ENCODE measurements at places on chromosomes 6 and 20.

DNA sequence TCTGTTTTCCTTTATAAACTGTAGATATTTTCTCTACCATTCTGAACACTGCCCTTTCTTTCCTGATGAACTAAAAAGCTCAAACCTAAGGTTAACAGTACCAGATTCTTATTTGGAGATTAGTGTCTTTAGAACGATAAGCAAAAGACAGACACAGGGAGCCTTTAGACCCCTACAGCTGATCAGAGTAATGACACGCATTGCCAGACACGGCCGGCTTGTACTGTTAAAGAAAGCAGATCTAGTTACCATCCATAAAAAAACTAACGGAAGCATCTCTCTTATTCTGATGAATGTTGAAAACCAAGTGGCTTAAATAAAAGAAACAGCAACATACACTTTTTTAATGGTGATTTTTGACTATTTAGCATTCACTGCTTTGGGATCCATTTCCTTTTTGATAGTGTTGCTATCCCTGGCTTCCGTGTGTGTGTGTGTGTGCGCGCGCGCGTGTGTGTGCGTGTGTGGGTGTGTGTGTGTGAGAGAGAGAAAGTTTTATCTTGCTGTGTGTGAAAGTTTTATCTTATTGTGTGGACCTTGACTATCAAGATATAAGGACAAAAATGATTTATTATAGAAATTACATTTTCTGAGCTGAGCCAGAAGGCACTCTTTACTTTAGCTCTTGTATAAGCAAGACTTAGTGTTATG is 95.6 kb upstream of the SLC35B3 start:
- no peak for DNase-seq

GRCh38 chr6:130482645-130483390 is 117.0 kb downstream of the TMEM200A start:
- DNase-seq = no peak

- no peak for DNase-seq
Measured at GRCh38 chr6:2944405-2945152, 26.8 kb downstream of the SERPINB6 start.

- DNase-seq = no peak
Measured at GRCh38 chr6:46808806-46809205, 15.6 kb downstream of the MEP1A start.

- no peak for DNase-seq
Measured at GRCh38 chr6:47483853-47484546, 6.4 kb downstream of the CD2AP start.

- no peak for DNase-seq
Measured at GRCh38 chr6:161439093-161439492, 165.2 kb upstream of the AGPAT4 start.

DNA sequence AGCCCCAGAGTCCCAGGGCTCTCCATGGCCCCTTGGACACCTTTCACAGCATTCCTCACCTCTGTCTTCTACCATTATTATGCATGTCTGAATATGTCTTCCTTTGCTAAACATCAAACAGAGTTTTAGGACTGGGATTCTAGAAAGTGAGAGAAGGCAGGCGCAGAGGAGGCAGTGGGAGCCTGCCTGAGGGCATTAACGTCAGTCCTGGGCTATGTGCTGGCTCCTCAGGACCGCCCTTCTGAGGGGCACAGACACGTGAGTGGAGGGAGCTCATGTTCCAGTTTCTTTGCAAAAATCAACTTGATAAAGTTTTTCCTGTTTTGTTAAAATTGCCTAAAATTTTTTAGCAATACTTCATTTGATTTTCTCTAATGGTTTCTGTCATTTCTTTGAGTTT is 38.0 kb downstream of the C6orf15 start:
- DNase-seq = no peak

DNA sequence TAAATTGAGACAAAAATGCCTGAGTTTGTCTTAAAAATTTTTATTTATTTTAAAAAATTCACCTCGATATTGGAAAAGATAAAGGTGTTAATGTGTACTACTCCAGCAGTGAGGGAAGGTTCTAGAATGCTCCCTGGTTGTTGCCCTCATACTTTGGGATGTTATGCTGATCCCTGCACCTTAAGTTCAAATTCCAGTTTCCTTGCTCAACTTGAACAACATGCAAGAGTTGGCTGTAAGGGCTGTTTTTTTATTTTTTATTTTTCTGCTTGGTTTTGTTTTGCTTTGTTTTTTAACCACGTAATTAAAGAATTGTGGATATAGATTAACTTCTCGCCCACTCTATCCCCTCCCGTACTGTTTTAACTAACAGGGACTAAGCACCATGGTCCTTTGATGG is 158.7 kb upstream of the CITED2 start:
- DNase-seq = no peak

DNA sequence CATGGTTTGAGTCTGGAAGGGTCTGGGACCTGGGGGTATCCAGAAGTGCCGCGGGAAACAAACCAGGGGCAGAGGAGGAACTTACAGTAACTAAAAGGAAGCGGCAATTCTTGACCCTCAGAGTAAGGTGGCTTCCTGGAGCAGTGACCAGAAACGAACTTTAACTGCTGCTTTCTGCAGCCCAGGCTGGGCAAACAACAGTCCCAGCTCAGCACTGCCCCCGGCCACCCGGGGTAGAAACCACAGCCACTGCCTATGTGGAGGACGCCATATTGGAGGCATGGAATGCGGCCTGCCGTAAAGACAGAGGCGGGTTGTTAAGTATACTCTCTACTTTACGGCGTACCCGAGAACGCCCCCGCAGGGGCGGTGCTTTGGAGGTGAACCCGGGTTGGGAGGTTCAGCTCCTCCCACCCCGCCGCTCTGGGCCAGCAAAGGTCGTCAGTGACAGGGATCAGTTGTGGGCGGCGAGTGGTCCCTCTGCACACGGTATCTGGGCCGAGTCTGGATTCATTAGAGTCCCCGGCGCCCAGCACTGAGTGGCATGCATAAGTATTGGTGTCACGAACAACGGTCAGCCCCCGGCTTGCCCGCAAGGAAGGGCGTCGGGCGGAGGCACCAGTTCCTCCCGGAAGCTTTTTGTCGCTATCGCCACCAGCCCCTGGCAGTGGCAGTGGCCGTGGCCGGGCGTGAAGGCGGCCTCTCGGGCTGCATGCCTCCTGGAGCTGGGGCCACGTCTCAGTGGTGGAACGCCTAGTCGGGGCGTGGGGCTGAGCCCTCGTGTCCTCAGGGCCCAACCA is at the start of gene PDSS2:
Gene PDSS2 (minus strand): TSS at position 282 of the 800 bp plus-strand sequence. CDS start 279 bp downstream, at position 3.
- DNase-seq = peak; percentile 99

DNA sequence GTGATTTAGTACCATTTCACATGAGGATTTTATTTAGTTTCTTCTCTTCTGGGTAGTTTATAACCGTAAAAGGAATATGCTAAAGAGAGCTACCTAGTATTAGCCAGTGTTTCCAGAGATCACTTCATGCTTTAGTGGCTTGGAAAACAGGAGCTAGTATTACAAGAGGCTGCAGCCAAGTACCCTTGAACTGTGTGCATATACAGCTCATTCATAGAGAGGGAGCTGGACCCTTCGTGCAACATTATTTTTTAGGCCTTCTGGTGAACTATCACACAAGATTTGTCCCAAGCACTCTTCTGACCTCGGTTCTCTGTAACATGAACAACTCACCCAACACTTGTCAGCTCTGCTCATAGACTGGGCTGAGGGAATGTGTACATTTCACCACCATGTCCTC is 74.9 kb upstream of the RIN2 start:
- DNase-seq = no peak

DNA sequence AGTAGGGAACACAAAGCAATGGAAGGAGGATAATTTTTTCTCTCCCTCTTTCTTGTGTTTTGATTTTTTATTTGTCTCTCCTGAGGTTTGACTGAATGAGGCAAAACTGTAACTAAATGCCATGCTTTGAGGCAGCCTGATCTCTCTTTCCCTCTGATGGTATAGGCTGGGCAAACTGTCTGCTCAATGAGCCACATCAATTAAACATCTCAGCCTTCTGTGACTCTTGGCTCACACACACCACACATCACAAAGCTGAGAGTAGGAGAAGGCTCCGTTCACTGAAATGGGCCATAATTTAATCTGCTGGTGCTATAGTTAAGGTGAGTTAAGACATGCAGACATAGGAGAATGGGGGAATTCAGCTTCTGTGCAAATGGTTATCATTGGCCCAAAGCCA is 28.1 kb upstream of the SCGN start:
- DNase-seq = no peak

GRCh38 chr6:22754061-22754460 is 184.7 kb downstream of the HDGFL1 start:
- no peak for DNase-seq

GRCh38 chr20:43188861-43189553 is 699 bp downstream of the PTPRT start:
- no peak for DNase-seq

GRCh38 chr20:10721976-10722375 is 48.2 kb upstream of the JAG1 start:
- DNase-seq = no peak

GRCh38 chr6:149445573-149445972 is 39.2 kb downstream of the ZC3H12D start:
- DNase-seq = no peak

GRCh38 chr6:35497571-35498421 is 917 bp upstream of the TEAD3 start:
- peak; percentile 49 for DNase-seq

DNA sequence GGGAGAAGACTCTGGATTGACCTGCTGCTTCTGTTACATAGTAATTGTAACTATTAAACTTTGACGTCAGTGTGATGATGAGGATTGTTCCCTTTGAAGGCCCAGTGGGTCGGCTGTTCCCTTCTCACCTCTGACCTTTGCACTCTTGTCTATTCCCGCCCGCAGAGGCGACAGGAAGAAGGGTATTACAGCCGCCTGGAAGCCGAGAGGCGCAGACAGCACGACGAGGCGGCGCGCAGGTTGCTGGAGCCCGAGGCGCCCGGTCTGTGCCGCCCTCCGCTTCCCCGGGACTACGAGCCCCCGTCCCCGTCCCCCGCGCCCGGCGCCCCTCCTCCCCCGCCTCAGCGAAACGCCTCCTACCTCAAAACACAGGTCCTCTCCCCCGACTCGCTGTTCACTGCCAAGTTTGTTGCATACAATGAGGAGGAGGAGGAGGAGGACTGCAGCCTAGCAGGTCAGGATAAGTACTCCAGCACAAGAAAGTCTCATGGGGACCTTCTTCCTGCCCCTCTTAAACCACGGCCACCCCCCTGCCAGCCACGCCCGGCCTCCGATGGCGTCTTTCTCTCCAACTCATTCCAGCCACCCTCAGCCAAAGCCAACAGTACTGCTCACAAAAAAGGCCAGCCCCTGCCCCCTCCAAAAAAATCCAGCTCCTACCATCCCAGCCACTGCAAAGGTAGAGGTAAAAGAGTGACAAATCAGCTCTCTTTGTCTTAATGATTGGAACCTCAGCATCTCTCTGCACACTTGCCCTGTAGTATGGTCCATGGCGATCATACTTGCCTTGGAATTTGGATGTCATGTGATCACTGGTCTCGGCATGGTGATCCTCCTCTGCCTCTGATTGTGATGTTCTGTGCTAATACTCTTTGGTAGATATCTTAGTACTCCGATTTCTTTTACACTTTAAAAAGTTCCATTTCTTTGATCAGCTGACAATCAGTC is 31.6 kb upstream of the KIF25 start:
- DNase-seq = no peak

- DNase-seq = no peak
Measured at GRCh38 chr6:68740828-68741500, 105.9 kb downstream of the ADGRB3 start.

DNA sequence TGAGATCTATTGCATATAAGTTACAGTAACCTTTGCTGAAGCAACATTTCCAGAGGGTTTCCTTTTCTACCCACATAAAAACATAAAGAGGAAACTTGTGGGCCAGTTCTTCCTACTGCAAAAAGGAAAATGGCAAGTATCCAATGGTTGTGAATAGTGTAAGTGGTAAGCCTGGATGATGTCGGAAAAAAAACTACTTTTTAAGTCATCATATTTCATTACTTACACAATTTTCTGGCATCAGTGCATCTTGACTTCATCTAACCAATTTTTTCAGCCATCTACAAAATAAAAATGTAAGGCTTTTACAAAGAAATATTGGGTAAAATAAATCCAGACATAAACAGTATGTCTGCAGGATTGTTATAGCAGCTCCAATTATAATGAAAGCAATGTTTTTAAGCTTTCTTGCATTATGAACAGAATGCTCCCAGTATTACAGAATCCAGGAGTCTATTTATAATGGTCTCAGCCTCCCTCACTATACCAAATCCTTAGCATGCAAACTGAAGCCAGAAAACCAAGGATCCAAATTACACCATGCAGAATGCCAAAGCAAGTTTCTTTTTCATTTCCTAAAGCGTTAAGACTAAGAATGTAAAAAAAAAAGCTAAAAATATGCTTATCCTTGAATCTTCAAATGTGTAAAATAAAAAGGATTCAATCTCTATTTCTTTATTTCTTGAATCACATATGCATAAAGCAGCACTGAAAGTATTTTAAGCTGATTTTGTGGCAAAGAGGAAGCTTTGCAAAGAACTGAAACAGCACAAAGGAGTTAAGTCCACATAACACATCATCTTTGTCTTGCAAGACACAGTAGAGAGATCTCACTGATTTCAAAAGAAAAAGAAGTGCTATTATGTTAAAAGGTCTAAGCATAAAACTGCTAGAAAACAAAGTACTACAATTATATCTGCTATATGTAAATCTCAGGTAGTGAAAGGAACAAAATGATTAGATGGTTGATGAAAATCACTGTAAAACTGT is 126.8 kb upstream of the HMGCLL1 start:
- no peak for DNase-seq

- DNase-seq = no peak
Measured at GRCh38 chr20:5369629-5370028, 52.9 kb upstream of the PROKR2 start.

- DNase-seq = peak; percentile 53
Measured at GRCh38 chr6:30219244-30219643, 6.0 kb upstream of the TRIM26 start.

- peak; percentile 24 for DNase-seq
Measured at GRCh38 chr20:31721408-31722256, 1.0 kb downstream of the BCL2L1 start.

- DNase-seq = no peak
Measured at GRCh38 chr6:29477923-29478450, 9.8 kb downstream of the MAS1L start.

GRCh38 chr20:44781791-44782190 is 28.6 kb downstream of the RIMS4 start:
- DNase-seq = no peak

DNA sequence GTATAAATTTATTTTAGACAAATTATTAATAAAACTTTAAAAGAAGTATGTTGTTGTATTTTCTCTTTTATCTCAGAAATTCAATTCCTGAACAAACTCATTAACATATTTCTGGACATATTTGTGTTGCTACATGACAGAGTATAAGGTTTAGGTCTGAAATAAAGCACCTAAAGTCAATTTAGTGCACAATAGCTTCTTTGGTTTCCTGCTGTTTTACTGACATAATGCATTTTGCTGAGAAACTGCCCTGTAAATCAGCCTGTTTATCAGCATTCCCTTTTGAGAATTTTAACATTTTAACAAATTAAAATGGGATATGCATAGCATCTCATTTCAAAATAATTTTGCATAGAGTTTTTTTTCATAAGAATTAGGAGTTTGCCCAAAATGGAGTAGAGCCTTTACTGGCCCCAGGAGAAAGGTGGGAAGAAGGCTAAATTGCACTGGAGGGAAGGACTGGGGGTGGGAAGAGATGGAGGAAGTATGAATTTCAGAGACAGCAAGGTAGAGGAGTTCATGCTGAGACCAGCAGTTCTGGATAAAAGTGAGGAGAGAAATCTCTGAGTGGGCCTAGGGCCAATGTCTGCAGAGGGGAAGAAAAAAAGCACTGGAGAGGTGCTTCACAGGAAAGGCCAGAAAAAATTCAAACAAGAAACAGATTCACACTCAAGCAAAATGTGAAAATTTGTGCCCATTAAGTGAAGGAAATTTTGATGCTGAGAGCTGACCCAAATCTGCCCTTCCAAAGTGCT is 324.2 kb upstream of the HSF2 start:
- no peak for DNase-seq

GRCh38 chr6:88666901-88667300 is 296.5 kb downstream of the RNGTT start:
- DNase-seq = no peak
